ENCODE measurements at places on chromosomes 13 and 19.
A peak's percentile ranks its signal among the peaks of the same experiment; 100 is the strongest.

DNA sequence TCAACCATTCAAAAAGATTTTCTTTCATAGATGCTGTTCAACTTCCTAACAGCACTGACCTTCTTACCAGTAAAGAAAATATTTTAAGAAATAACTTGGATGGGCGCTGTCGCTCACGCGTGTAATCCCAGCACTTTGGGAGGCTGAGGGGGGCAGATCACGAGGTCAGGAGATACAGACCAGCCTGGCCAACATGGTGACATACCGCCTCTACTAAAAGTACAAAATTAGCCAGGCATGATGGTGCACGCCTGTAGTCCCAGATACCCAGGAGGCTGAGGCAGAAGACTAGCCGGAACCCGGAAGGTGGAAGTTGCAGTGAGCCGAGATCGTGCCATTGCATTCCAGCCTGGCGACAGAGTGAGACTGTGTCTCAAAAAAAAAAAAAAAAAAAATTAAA, 865.7 kb upstream of the SLC10A2 start:
- DNase-seq = no peak

GRCh38 chr13:43022934-43023288, 475 bp upstream of the DNAJC15 start:
- DNase-seq = no peak

- DNase-seq = peak; percentile 57
Observed at GRCh38 chr13:43760257-43760656, 26.5 kb downstream of the ENOX1 start.

DNA sequence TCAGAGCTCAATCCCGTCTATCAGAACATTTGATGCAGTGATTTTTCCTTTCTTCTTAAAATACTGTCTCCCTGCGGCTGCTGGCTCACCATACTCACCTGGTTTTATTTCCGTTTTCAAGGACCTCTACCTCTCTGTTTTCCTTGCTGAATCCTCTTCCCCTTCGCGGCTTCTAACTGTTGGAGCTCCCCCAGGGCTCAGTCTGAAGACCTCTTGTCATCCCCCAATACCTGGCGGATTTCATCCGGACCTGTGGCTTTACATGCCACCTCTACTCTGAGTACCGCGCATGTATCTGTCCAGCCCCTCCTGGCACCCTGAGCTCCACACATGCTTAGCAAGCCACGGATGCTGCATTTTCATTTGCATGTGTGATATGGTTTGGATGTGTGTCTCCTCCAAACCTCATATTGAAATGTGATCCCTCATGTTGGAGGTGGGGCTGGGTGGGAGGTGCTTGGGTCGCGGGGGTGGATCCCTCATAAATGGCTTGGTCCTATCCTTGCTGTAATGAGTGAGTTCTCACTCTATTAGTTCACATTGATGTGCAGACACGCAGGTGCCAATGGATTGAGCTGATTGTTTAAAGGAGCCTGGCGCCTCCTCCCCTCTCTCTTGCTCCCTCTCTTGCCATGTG, 106.2 kb upstream of the LSM14A start:
- no peak for DNase-seq

DNA sequence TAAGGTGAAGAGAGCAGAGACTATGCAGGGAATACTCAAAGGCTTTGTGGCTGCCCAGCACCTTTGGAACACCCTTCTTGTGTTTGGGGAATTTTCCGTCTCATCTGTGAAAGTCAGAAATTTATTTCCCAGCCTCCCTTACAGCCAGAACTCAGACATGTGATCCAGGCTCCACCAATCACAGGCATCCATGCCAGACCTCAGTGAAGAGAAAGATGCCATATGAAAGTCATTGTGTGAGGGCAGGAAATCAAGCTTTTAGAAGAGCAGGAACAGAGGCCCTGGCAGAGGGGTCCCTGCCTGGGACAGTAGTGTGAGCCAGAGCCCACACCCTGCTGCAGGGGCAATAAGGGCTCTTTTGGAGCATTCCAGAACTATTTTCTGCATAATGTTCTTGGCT, 12.1 kb downstream of the CCDC70 start:
- DNase-seq = no peak

DNA sequence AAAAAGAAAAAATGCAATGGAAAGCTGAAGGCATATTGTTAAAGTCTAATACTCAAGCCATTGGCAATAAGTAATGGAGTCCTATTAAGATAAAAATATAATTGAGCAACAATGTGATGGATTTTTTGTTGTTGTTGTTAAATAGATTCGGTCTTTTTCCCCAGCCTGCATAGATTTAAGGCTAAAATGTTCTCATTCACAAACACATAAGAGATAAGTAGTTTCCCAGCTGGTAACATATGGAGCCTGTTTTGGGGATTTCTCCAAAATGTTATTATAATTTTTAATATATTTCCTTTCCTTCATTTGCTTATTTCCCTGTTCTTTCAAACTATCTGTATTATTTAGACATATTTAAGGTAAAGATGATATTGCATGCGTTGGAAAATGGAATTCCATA, 1149.1 kb upstream of the PRR20A start:
- no peak for DNase-seq

- no peak for DNase-seq
Observed at GRCh38 chr19:12092956-12093355, 28.4 kb downstream of the ZNF844 start.

DNA sequence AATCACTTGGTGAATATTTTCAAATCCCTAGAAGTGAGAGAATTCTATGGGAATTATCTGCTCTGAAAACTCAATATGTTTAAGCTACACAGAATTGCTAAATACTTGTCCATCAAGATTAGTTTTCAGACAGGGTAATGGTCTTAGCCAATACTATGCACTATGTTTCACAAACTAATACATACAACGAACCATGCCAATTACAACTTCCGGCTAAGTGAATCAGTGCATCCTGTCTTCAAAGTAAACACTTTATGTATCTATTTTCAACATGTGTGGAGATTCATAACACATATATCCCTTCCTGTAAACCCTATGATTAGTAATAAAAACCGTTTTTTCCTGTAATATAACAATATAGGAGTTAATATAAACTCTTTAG, 181.5 kb downstream of the POSTN start:
- no peak for DNase-seq

DNA sequence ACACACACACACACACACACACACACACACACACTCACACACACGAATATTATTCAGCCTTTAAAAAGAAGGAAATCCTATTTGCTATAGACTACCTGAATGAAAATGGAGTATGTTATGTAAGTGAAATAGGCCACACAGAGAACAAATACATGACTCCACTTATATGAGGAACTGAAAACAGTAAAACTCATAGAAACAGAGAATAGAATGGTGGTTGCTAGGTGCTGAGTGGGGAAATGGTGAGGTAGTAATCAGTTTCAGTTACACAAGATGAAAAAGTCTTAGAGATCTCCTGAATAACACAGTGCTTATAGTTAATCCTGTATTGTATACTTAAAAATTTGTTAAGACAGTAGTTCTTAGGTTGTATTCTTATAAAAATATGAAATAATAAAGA, 8.2 kb downstream of the ZNF677 start:
- DNase-seq = no peak

DNA sequence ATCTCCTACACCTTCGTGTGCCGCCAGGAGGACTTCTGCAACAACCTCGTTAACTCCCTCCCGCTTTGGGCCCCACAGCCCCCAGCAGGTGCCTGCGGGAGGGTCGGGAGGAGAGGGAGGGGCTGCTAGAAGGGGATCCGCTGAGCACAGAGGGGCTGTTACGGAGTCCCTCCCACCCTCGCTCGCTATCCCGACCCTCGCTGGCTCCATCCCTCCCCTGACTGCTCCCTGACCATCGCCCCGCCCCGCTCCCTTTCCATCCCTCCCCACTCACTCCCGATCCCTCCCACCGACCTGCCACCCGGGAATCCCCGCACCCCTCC, 780 bp downstream of the CD177 start:
- no peak for DNase-seq

DNA sequence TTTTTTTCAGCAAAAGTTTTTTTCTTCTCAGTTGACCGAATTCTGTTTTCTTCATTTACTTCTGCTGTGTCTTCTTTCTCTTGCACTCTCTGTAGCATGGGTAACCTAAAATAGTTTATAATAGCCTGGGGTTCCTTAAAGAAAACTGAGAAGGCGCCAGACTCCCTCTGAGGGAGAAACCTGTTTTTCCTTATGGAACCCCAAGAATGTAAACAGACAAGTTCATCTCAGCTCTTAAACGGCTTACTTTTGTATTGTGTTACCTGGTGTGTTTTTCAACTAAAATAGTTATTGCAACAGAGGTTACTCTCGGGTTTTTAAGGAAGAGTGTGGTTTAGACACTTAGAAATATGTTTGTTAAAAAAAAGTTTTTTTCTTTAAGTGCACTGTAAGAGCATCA, 23.8 kb upstream of the TM9SF2 start:
- DNase-seq = no peak

DNA sequence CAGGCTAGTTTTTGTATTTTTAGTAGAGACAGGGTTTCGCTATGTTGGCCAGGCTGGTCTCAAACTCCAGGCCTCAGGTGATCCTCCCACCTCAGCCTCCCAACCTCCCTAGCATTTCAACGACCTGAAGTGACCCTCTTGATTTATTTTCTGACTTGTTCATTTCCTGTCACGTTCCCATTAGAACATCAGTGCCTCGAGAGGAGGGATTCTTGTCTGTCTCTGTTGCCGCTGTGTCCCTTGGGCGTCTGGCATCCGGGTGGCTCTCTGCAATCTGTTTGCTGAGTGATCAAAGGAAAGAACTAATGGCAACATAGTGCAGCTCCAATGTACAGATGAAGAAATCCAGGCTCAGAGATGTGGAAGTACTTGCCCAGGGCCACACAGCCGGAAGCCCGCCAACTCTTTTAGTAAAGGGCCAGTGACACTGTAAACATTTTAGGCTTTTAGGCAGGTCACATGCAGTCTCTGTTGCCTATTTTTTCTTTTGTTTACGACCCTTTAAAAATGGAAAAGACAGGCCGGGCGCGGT, 47.5 kb downstream of the NFIC start:
- DNase-seq = no peak

DNA sequence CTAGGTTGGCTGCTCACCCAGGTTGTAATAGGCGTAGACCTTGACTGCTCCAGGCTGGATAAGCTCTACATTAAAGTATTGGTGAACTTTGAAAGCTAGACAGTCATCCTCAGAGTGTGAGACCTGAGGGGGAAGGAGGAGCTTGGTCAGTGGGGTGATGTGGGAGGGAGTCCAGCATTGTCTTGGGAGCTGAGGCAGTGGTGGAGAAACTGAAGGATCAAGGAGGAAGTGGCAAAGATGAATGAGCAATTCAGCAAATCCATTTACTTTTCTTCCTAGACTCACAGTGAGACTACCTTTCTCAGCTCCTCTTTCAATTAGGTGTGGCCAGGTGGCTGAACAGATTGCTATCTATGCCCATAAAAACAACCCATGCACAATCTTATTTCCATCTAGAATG, 10.2 kb upstream of the TNFSF14 start:
- DNase-seq = no peak

- DNase-seq = no peak
Observed at GRCh38 chr19:39701291-39701690, 3.0 kb upstream of the LGALS14 start.

- no peak for DNase-seq
Observed at GRCh38 chr19:35738021-35738886, 4.0 kb downstream of the IGFLR1 start.

DNA sequence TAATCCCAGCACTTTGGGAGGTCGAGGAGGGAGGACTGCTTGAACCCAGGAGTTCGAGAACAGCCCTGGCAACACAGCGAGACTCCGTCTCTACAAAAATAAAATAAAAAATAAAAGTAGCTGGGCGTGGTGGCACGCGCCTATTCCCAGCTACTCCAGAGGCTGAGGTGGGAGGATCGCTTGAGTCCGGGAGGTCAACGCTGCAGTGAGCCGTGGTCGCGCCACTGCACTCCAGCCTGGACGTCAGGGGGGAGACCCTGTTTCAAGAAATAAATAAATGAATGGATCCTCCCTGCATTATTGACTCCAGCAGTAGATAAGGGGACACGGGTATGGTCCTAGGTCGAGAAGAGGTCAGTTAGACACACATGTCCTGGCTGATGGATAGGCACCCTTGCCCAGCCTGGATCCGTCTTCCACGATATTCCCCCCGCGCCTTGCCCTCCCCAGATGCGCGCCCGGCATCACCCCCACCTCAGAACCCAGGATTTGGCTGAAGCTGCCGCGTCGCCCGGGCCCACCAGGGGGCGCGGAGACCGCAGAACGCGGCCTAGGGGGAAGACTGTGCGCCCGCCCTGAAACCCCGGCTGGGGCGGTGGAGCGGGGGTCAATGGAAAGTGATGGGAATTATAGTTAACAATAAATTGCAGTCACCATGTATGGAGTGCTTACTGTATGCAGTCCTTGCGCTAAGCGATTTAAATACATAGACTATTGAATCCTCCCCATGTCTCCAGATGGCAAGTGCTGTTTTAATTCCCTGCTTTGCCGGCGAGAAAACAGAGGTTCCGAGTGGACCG, 2.1 kb upstream of the HOOK2 start:
- DNase-seq = peak; percentile 78

DNA sequence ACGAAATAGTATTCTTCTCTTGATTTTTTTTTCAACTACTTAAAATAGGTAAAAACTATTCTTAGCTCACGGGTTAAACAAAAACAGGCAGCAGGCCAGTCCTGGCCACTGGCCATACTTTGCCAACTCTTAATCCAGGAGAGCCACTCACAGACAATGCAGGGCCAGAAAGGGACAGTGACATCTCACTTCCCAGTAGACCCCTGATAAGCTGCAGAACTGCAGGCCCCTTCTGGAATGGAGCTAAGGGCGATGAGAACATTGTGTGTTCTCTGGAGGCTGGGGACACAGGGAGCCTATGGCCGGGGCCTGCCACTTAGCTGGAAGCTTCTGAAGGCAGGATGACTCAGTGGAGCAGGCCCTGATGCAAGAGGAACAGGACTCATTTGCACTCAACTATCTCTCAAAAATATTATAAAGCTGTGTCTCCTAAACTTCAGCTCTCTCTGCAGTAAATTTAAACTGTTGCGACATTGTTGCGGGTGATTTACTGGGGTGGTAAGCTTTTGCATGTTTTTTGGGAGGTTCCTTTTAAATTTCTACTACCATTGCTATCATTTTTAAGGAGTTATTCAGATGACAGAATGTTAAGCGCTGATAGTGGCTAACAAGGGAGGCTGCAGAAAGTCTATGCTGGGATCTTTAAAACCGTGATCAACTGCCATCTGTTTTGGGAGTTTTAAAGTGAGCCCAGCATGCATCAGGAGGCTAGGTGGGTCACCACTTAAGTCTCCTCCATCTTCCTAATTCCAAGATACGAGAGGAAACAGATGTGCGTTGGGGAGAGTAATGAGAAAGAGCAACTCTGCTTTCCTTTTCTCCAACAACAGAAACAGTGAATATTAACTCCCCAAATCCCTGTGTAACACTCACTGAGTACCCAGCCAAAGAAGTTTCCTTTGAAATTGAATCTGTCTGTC, 33.2 kb upstream of the KATNAL1 start:
- DNase-seq = no peak

- DNase-seq = no peak
Observed at GRCh38 chr19:52391135-52391534, 6.5 kb upstream of the ZNF528 start.

- DNase-seq = no peak
Observed at GRCh38 chr13:75544681-75545330, 4.8 kb upstream of the UCHL3 start.

DNA sequence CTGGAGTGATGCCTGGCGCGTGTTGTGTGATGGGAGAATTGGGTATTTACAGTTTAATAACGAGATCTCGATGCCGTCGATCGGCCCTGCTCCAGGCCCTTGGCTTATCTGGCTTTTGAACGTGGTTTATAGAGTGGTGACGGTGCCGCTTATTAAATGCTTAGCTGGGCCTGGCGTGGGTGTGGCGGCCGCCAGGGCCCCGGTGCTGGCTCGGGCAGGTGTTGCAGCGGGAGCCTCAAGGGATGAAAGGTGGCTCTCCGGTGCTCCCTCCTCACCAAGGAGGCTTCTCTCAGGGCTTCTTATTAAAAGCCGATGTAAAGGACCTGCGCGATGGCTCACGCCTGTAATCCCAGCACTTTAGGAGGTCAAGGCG, 173.8 kb downstream of the KDM4B start:
- DNase-seq = peak; percentile 24

Data from dorsolateral prefrontal cortex (tissue), 122 donors.